ENCODE measurements at places on chromosomes 13 and 19.

DNA sequence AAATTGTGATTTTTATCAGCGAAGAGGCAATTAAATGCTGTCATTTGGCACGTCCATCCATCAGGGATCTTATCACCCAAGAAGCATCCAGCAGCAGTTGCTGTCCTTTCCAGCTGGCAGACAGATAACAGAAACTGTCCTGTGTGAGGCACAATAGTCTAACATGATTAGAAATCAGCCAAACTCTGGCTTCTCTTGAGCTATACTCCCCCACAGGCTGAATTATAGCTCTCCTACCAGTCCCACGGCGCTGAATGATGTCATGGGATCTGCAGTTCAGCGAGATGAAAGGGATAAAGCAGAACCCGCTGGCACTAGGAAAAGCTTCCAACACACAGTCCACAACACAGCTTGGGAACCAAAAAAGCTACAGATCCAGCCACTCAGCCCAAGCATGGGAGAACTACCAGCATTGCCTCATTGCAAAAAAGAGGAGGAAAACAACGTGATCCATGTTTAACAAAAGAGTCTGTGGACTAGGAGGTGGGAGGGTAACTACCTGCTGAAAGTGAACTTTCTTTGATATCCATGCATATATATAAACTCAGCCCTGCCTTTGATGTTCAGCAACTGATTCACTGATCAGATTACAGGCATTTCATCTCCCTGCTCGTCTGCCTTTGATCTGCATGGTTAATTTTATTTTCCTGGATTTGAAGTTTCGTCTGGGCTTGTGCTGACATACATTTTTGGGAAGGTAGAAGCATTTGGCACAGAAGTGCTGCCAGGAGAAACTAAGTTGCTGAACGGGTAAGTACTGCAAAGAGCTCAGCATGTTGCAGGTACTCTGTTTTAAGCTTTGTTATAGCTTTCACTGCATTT lies at the start of gene TNFRSF19:
TNFRSF19 (plus strand) TSS at position 314 of the 822 bp plus-strand sequence. CDS start 19,772 bp downstream, outside the sequence.
- DNase-seq: no peak

DNA sequence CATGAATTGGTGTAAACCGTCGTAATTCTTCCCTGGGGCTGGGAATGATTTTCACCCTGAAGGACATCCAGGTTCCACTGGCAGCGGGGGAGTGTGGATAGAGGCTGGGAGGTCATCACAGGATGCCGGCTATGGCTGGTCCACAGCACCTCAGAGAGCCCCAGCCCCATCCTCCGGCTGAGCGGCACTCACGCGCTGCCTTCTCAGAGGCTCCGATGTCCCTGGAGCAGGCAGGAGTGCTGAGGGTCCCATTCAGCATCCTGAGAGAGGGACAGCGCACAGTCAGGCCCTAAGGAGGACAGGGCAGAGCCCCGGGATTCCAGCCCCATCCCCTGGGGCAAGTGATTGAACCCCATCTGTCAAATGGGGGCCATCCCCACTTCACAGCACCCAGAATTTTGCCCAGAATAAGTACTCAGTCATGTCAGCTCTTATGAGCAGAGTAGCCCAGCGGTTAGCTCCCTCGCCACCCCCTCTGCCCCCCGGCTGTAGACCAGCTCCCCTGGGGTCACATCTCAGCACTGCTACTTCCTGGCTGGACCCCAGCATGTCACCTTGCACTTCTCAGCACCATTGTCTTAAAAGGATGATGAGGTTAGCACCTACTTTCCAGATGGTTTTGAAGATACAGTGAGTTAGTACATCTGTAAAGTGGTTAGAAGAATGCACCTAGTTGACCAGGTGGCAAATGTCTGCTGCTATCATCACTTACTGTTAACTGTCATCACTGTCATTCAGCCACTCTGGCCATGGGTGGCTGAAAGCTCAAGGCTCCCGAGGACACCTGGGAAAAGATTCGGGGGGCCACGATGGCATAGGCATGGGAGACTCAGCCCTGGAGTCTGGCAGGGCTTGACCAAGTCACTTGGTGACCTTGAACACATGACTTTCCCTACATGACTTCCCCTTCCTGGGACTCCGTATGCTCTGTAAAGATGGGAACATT lies 11.9 kb downstream of the GRAMD1A start:
- DNase-seq: no peak

- peak; percentile 43 for DNase-seq
Observed at GRCh38 chr19:38850976-38851621, 1.3 kb upstream of the HNRNPL start.

- no peak for DNase-seq
Observed at GRCh38 chr19:40585982-40586422, 9.3 kb downstream of the SHKBP1 start.

DNA sequence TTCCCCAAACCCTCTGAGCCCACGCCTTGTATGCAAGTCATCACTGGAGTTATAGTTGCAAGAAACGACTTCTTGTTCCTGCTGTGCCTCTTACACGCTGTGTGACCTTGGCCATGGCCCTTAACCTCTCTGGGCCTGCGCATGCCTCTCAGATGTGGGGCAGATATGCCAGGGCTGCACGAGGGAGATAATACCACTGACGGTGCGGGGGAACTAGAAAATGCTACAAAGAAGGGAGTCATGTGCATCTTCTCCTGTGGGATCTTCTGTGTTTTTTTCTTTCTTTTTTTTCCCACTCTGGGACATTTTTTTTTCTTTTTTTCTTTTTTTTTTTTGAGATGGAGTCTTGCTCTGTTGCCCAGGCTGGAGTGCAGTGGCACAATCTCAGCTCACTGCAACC lies 4.3 kb upstream of the SAMD1 start:
- DNase-seq: no peak

GRCh38 chr13:108781312-108781711 lies 151.9 kb downstream of the MYO16 start:
- DNase-seq: no peak
